ENCODE measurements at places on chromosomes 3 and 15.

DNA sequence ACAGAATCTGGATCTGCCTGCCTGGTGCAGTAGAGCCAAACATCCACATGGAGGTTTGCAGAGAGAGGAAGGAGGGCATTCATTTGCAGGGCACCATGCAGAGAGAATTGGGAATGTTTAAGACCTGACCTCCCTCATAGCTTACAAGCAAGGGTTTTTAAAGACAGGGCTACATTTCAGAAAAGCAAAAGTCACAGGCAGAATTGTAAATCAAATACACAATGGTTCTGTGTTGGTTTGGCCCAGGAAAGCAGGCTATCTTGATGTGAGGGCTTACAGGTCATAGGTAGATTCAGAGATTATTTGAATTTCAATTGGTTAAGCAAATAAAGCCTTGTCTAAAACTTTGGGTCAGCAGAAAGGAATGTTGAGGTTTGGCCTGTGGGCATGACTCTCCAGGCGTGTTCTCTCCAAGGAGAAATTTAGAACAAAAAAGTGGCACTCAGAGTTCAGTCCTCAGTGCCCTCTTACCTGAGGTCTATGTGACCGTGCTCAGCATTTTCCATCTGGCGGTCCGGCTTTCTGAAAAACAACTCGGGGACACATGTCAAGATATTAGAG, 91.5 kb downstream of the CD47 start:
- DNase-seq = no peak

- DNase-seq = no peak
Observed at GRCh38 chr3:133965906-133966305, 63.8 kb downstream of the SLCO2A1 start.

- DNase-seq = no peak
Observed at GRCh38 chr3:111667621-111668239, 72.6 kb upstream of the ZBED2 start.

DNA sequence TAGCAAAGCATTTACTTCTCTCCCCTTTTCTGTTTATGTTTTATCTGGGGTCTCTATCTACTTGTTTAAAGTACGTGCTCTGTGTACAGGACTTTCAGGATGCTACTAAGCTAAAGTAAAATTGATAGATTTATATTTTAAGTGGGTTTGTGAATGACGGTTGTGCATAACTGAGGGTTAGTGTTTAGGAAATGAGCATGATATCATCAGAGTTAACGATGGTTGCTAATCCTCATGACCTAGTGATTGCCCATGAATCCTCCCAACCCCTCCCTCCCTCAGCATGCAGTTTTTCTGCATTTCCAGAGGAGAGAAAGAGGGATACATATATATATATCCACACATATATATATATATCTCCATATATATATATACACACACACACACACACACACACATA, 957.2 kb downstream of the TUSC7 start:
- DNase-seq = no peak

DNA sequence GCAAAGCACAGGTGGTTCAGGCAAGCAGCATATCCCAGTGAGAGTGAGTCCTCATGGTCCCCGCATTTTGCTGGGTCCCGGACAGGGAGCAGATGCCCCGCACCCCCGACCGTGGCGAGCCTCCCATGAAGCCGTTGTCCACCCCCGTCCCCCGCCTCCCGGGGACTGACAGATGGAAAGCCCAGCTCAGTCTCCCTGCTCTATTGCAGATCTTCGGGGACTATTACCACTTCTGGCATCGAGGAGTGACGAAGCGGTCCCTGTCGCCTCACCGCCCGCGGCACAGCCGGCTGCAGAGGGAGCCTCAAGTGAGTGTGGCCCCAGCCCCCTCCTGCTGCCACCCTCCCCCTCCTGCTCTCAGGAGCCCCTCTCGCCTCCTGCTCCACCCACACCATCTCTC, 7.7 kb downstream of the FURIN start:
- DNase-seq = no peak

- no peak for DNase-seq
Observed at GRCh38 chr3:5822843-5823242, 635.3 kb downstream of the EDEM1 start.

DNA sequence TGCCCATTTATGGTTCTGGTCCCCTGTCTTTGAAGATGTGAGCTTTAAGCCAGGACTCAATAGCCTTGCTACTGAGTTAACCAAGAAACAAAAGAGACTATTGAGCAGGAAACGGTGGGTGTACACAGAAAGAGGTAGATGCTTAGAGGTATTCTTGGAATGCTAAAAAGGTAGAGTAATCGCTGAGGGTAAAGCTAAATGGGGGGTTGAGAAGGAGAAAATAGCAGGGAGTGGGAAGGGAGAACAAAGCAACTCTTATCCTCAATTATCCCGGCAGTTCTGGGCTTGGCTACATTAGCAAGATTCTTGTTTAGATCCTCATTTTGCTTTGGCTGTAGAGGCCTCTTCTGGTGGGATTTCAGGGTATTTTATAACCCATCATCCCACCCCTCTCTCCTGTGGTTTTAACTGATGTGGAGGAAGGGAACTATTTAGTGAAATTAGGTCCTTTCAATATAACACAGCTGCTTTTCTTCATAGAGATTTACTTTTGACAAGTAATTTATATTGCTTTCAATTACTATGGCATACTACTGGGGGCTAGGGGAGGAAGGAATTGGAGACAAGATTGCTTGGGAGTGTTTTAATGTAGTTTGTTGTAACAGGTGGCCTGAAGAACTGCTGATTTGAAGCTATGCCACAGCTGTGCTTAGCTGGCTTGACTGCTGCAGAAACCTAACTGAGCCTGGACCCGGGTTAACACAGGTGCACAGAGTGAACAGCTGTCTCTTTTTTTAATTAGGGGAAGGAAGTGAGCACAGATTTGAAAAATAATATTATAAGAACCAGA, 234.3 kb upstream of the CCDC54 start:
- DNase-seq = no peak

GRCh38 chr15:74955796-74956647, 550 bp downstream of the RPP25 start:
- peak; percentile 14 for DNase-seq

- no peak for DNase-seq
Observed at GRCh38 chr3:185830018-185830797, 5.4 kb upstream of the IGF2BP2 start.

DNA sequence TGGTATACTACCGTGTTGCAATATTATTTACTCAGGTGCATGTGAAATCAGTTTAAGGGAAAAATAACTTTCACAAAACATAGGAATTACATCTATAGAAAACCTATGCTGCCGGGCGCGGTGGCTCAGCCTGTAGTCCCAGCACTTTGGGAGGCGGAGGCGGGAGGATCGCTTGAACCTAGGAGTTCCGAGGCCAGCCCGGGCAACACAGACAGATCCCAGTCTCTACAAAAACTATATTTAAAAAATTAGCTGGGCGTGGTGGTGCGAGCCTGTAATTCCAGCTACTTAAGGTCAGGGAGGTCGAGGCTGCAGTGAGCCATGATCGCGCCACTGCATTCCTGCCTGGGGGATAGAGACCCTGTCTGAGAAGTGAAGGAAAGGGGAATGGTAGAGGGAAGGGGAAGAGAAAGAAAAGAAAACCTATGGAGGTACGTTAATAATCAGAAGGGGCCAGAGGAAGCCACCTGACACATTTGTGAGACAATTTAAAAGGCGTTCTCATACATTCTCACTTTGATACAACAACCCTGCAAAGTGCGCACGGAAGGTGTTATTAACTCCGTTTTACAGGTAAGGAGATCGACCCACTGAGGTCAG, 456 bp upstream of the TMEM62 start:
- no peak for DNase-seq

DNA sequence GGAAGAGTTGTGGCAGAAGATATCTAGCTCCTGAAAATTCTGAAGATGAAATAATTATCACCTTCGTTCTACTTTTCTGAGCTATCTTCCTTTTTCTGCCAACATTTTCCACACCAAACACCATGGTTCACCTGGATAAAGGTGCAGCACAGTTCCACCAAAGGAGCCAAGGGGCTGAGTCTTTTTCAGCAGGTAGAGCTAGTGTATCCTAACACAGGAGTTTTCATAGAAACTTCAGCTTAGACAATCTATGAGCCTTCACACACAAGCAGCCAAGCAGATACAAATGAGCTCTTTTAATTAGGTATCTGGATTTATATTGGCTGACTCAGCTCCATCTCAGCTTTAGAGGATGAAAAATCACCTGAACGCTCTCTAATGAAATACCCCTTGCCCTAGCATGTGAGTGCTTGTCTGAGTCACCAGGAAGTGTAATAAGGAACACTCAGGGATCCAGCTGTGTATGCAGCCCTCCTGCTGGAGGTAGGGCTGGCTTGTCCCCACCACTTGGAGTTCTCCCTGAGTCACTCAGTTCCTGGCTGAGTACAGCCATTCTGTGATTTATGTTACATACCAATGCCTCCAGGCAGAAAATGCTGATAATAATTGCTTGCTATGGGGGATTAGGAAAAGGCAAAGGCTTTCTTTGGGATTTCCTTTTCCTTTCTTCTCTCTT, 385.7 kb downstream of the LSAMP start:
- no peak for DNase-seq

DNA sequence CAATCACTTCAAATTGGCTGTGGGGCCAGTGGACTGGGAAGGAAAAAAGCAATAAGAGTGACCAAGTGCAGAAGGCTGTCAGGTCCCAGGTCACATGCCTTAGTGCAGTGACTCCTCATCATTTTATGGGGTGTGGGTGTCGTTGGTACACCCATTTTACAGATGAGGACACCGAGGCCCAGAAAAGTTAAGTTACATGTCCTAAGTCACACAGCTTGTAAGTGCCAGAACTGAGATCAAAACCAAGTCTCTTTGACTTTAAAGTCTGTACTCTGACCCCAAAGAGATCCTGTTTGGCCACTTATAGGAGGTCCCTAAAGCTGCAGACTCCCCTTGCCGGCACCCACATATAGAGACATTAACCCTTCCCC, 63.0 kb upstream of the POLG start:
- no peak for DNase-seq

DNA sequence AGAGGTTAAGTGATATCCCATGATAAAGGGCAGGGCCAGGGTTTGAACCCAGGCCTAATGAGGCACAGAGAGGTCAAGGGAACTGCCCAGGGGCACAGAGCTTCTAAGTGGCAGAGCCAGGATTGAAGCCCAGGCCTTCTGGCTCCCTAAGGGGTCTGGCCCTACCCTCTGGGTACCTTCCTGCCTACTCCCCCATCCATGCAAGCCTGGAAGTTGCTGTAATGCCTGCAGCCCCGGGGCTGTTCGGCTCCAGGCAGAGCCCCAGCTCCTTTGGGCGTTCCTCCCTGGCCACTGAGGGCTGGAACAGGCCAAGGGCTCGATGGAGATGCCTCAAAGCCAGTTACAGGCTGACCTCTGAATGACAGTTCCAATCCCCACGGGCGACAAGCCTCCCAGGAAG, 4.5 kb downstream of the GRIP2 start:
- DNase-seq = no peak

DNA sequence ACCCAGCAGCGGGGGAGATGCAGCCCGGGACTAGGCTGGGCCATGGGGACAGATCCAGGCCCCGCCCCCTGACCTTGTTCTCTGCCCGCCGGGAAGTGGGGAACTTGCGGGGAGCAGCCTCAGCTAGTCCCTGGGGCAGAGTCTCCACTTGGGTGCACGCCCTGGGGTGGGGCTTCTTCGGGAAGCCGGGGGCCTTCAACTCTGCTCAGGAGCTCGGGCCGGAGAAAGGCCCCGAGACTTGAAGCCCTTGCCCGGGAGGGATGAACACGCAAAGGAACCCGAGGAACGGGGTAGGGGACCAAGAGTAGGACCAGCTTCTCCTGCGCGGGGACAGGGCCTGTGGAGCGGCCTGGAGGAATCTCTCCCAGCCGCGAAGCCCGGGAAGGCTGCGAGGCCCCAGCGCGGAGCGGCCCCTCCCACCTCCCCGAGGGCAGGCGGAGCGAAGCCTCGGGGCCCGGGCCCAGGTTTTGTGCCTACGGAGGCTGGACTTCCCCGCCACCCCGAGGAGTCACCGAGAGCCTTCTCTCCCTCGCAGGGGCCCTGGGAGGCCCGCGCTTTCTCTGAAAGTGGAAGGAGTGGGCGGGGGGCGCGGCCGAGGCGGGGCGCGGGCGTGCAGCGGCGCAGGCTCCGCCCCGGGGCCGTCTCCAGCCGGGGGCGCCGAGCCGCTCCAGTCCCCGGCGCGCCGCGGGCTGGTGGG, at the start of gene ITPKA:
TSS of gene ITPKA (plus strand) at position 670 of the 697 bp plus-strand sequence. CDS start 54 bp downstream, outside the sequence.
- peak; percentile 64 for DNase-seq

- no peak for DNase-seq
Observed at GRCh38 chr3:148441191-148441590, 256.5 kb upstream of the AGTR1 start.

- peak; percentile 70 for DNase-seq
Observed at GRCh38 chr15:63818191-63818590, 15.6 kb downstream of the HERC1 start.

DNA sequence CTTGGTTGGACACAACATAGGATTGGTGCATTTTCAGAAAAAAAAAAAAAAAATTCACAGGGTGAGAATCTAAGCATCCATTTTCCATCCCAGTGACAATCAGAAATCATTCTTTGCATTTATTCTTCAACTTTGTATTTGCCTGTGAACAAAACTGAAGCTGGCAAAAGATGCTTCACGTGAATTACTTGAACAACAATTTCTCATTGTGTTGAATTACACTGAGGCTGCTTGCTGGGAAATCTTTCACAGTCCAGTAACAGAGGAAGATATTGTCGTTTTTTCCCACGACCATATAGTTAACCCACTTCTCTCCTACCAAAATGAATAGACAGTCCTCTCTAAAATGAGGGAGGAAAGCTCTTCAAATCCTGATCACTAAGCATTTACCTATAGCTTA, 4.3 kb upstream of the SLCO3A1 start:
- no peak for DNase-seq

DNA sequence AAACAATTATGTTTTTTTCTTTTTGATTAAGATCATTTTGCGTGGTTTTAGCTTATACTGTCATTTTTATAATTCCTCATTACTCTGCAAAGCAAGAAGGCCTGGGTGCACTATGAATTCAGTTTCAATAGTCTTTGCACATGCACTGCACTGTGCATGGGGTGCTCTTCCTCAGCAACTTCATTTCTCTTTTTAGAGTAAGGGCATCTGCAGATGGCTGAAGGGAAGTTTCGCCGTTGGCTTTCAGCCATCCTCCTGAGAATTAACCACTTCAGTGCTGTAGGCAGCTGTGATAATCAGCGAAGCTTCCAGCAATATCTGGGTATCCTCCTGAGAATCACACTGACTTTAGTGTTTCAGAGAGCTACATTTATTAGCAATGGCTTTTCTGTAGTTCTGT, 284.8 kb downstream of the GBE1 start:
- DNase-seq = no peak

DNA sequence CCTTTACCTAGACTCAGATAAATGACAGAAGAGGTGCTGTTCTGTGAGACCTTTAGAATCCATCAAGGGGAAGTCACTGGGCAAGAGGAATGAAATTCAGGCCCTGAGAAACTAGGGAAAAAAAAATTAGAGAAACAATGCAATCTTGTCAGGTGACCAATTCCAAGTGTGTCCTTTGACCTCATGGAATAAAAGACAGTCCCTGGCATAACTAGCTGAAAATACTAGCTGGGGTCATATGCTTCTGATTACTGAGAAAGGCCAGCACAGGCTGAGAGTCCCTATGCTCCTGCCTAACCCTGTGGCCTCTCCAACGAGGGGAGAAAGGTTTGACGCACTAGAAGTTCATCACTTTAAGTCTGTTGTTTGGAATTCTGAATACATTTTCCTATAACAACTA, 167.3 kb downstream of the XXYLT1 start:
- DNase-seq = no peak

Data from anterior cingulate cortex (tissue), 58 donors.